Ovary (tissue), 10 donors: ENCODE measurements at places on chromosomes 12 and 14. TPM values are rescaled to one million over a fixed set of nuclear protein-coding genes. Genes with fewer than 3 reads are reported as not detected.

DNA sequence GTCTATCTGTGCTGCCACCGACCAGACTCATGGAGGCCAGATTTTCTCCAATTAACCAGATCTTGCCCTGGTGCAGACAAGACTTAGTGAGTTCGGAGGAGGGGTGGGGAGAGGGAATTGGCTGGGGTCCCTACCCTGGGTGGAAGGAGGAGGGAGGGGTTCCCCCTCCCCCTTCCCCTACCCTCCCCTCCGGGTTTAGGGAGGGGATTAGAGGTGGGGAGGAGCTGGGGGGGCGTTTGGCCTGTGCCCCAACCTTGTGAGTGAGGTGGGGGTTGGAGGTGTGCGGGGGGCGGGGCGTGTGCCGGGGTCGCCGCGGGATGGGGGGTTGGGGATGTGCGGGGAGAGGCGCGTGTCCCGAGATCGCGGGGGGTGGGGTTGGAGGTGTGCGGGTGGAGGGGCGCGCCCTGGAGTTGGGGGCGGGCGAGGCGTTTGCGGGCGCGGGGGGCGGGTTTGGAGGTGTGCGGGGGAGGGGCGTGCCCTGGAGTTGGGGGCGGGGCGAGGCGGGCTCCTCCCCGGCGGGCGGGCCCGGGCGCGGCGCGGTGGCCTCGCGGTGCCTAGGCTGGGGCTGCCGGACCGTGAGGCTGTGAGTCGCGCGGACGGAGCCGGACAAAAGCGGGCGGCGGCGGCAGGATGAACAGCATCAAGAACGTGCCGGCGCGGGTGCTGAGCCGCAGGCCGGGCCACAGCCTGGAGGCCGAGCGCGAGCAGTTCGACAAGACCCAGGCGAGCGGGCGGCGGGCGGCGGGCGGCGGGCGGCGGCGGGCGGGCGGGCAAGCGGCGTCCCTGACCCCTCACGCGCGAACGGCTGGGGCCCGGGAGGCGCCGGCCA is at the start of gene HIP1R:
HIP1R (plus strand) TSS at position 537 of the 829 bp plus-strand sequence; CDS start at position 631, 94 bp downstream.
- no peak for DNase-seq
- H3K4me1 ChIP-seq = no peaks in the 10 kb centered on the region
- peak within 1 kb of the TSS; percentile 15 for H3K27ac ChIP-seq
- no peaks in the 10 kb centered on the region for H3K36me3 ChIP-seq

DNA sequence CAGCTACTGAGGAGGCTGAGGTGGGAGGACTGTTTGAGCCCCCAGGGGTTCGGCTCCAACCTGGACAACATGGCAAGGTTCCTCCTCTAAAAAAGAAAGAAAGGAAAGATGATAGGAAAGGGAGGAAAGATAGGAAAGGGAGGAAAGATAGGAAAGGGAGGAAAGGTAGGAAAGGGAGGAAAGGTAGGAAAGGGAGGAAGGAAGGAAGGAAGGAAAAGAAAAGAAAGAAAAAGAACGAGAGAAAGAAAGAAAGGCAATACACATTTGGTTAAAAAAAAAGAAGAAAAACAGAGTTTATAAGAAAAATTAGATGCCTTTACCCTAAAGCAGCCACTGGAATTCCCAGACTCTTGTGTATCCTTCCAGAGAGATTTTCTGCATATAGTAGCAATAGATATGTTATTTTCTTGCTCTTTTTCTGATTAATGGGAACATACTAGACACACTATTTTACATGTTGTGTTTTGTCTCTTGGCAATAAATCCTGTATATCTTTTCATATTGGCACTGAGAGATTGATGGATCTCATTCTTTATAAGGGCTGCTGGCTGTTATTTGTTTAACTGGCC is 12.2 kb downstream of the HNF1A start:
- no peak overlapping the region for H3K4me3 ChIP-seq
- H3K4me1 ChIP-seq = no peaks in the 10 kb centered on the region
- no peaks in the 10 kb centered on the region for H3K27me3 ChIP-seq
- DNase-seq = no peak

- no peaks in the 10 kb centered on the region for H3K4me1 ChIP-seq
- DNase-seq = no peak
- H3K36me3 ChIP-seq = no peaks in the 10 kb centered on the region
- H3K27me3 ChIP-seq = no peaks in the 10 kb centered on the region
- no peak overlapping the region for H3K4me3 ChIP-seq
Measured at GRCh38 chr14:74468513-74468912, 24.6 kb downstream of the NPC2 start.

GRCh38 chr14:89245802-89246201 is 171.2 kb downstream of the FOXN3 start:
- H3K36me3 ChIP-seq = no peaks in the 10 kb centered on the region
- no peaks in the 10 kb centered on the region for H3K27me3 ChIP-seq
- peaks cover 27% of the 10 kb centered on the region for H3K4me1 ChIP-seq
- no peak for DNase-seq
- H3K4me3 ChIP-seq = no peak overlapping the region

DNA sequence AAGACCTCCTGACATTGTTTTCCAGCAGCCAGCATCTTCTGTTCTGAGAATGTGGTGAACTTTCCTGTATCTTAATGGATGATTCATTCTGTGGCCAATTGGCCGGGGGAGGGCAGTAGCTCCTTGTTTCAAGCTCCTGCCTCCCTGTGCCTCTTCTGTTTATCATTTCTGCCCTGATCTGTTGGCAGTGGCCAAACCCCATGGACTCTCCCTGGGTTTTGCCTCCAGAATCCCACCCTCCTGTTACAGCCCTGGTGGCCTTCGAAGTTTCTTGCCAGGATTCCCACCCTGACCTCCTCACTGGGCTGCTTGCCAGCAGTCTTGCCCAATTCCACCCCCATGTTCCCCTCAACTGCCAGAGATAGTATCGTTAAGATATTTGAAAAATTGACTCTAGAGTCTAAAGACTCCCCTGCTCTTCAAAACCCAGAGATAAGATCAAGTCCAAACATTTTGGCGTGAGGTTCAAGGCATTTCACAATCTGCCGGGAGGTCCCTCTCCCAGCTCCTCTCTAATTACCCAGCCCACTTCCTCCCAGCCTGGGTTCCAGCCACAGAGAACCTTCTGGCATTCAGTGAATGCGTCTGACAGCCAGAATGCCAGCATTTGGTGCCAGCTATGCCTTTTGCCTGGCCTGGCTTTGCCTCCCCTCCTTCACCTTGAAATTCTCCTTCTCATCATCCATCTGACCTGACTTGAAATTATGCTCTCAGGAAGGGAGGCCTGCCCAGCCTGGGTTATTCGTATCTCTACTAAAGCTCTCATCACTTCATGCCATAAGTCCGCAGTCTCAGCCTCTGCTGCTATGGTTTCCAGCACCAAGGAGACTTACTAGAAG is 37.7 kb upstream of the TXNRD1 start:
- H3K4me3 ChIP-seq = no peak overlapping the region
- H3K27ac ChIP-seq = peak overlapping the region; percentile 43
- H3K27me3 ChIP-seq = no peaks in the 10 kb centered on the region
- no peaks in the 10 kb centered on the region for H3K36me3 ChIP-seq
- DNase-seq = peak; percentile 78

Gene ADAMTS20
- total RNA-seq = not detected

- H3K4me1 ChIP-seq = peaks cover 6% of the 10 kb centered on the region
- peak; percentile 82 for DNase-seq
- no peaks in the 10 kb centered on the region for H3K27me3 ChIP-seq
- peak overlapping the region; percentile 36 for H3K4me3 ChIP-seq
- no peak overlapping the region for H3K27ac ChIP-seq
Measured at GRCh38 chr12:48996794-48997718, 2.1 kb downstream of the DDN start.

DNA sequence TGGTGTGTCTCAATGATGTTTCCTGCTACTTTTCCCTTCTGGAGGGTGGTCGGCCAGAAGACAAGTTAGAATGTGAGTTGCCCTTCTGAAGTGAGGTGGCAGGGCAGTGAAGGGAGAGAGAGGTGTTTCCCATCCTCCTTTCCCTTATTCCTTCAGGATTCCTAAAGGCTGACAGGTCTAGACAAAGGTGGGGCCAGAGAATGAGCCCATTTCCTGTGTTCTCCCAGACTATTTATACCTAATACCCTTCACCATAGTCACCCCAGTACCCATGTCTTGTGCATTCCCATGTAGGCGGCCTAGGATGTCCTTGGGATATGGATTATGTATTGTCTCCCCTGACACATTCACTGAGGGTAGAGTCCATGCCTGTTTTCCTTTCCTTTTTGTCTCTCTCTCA is 7.0 kb downstream of the DGKA start:
- no peak overlapping the region for H3K4me3 ChIP-seq
- no peaks in the 10 kb centered on the region for H3K27me3 ChIP-seq
- H3K27ac ChIP-seq = no peak overlapping the region
- peaks cover 3% of the 10 kb centered on the region for H3K4me1 ChIP-seq

DNA sequence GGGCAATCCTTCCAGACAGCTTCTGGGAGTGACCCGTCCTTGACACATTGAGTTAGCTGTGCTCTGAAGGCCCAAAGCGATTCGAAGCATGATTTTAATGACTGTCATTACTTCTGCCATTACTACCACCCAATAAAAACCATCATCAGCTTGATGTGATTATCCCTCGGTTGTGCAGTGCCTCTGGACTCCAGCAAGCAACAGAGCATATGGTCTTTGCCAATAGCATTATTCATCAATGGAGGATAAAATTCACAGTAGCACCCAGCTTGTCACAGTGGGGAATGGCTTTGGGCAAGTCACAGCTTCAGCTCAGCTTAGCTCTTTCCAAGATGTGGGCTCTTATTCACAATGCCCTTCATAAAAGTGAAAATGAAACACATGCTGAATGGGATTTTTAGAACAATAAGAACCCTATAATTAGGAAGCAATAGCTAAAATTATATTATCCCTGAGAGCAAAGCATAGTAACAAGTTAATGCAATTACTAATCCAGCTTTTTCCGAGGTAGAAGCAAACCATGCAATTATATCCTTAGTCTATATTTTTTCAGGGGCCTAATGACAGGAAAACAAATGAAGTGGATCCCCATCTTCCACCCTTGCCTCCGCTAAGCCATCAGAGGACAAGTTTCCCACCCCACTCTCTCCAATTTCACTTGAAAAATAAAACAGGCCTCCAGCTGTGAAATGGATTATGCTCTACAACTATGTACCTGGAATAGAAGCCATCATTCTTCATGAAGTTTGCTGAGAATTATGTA is 163.0 kb upstream of the EEA1 start:
- H3K36me3 ChIP-seq = no peaks in the 10 kb centered on the region
- no peak for DNase-seq
- H3K4me1 ChIP-seq = no peaks in the 10 kb centered on the region
- no peaks in the 10 kb centered on the region for H3K27me3 ChIP-seq
- H3K27ac ChIP-seq = no peak overlapping the region

Gene KLRB1
- 0.36 TPM for total RNA-seq

GRCh38 chr14:91879196-91879595 is 11.9 kb upstream of the TC2N start:
- no peaks in the 10 kb centered on the region for H3K27me3 ChIP-seq
- no peak overlapping the region for H3K27ac ChIP-seq
- H3K4me3 ChIP-seq = no peak overlapping the region
- H3K36me3 ChIP-seq = no peaks in the 10 kb centered on the region

DNA sequence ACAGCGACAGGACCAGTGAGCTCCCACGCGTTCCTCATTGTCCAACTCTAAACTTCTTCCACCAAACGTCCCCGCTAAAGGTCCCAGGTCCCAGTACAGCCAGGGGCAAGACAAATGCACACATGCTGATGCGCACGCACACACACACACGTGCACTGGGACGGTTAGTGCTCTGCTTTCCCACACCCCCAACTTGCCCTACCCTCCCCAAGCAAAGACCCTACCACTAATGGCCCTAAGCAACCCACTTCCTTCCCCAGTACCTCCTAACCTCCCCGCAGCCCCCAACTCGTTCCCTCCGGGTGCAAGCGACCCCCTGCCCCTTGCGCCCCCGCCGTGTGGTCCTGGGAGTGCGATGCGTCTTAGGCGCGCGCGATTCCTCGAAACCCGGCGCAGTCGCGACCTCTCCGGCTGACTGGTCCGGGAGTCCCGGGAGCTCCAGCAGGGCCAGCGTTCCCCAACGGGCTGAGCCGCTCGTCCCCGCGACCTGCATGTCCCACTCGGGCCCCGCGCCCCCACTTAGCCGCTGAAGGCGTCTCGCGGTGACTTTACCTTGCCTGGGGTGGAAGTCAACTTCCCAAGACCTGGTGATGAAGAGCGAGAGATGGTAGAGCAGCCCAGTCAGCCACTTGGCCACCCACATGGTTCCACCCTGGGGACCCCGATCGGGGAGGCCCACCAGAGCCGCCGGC is 578 bp downstream of the ADAMTS20 start:
- H3K4me1 ChIP-seq = peaks cover 4% of the 10 kb centered on the region
- DNase-seq = no peak
- H3K27me3 ChIP-seq = no peaks in the 10 kb centered on the region
- no peak overlapping the region for H3K27ac ChIP-seq
- H3K36me3 ChIP-seq = no peaks in the 10 kb centered on the region

DNA sequence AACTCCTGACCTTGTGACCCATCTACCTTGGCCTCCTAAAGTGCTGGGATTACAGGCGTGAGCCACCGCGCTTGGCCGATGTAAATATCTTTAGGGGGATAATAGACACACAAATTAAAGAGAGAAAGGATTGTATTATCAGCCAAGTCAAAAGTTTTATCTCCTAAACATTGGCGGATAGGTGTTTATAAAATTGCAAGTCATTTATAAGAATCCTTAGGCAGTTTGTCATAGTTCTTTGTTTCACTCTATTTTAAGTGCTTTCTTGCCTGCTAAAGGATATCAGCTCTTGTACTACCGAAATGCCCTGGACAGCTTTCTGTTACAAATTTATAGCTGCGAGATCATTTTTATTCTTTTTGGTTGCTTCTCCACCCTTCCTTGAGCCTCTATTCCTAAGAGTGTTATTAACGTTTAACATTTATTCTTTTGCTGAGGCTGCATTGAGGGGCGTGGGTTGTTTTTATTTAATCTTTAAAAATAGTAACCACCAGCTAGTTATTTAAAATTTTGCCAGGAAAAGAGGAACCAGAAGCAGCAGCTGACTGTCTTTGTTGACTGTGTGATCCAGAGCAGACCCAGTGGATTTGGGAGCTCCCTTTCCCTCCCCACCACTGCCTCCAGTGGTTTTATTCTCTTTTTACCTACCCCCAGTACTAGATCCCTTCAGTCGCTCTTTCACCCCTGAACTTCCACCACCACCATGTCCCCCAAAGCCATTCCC is 106.4 kb downstream of the DIP2B start:
- H3K27me3 ChIP-seq = no peaks in the 10 kb centered on the region
- H3K27ac ChIP-seq = peak overlapping the region; percentile 10
- H3K4me1 ChIP-seq = peaks cover 20% of the 10 kb centered on the region
- H3K36me3 ChIP-seq = no peaks in the 10 kb centered on the region

DNA sequence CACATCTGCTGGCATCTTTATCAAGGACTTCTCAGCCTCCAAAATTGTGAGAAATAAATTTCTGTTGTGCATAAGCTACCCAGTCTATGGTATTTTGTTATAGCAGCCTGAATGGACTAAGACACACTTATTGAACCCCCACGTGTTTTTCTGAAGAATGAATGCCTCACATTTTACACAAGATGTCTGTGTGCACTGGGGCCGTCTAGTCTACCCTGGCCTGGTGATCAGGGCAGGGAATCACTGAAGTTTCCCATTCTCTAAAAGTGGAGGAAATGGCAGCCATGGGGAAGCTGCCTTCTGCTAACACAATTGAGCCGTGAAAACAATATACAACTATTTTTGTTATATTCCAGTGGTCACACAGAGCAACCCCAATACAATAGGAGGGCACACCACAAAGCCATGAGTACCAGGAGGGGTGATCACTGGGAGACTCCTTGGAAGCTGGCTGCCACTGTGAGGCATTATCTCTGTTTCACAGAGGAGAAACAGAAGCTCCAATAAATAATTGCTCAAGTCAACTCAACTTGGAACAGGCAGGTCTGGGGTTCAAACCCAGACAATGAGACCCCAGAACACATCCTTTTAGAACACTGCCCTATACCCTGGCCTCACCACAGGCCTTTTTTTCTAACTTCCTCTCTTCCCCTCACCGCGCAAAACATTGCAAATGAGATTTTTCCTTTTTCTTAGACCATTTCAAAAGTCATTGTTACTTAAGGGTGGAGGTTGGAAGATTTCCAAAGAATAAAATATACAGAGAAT is 18.3 kb upstream of the LTA4H start:
- no peaks in the 10 kb centered on the region for H3K4me1 ChIP-seq
- H3K27ac ChIP-seq = no peak overlapping the region
- H3K36me3 ChIP-seq = no peaks in the 10 kb centered on the region
- H3K4me3 ChIP-seq = no peak overlapping the region

Gene A2M
- 57.6 TPM for total RNA-seq

Gene PRICKLE1
- total RNA-seq = 35.2 TPM
